H1 (cell line): ENCODE measurements at places on chromosomes 6 and 20.

- DNase-seq: no peak
These were observed 10.8 kb upstream of the TBCC start for GRCh38 chr6:42756722-42757121.

DNA sequence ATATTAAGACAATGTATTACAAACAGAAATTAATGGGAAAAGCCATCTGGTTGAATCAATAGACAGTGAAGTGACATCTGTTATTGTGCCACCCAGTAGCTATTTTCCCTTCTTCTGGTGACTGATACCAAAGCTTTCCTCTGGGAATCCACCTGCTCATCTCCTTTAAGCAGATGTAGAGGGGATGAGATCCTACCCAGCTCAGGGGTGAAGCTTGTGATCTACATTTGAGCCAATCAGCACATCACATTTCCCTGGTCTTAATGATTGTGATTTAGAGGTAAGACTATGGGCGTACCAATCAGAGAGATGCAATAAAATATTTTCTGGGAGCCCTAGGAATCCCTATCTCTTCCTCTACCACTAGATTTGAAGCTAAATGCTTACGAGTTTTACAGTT is 782.9 kb downstream of the PTPRT start:
- DNase-seq: no peak

GRCh38 chr6:106451439-106451838 is 90.9 kb downstream of the CRYBG1 start:
- no peak for DNase-seq

DNA sequence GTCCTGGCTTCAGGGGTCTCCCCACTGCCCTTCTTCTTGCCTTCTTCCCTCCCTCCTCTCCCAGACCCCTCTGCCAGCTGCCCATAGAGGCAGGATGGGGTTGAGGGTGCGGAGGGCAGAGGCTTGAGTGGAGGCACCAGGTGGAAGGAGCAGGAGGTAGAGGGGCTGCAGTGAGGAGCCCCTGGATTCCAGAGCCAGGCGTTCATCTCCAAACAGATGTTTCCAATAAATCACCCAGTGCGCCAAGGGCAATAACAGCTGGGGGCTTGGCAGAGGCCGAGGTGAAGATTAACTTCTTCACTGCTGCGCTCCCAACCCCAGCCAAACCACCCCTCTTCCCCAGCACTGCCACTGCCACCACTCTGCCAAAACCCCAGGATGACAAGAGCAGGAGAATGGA is 10.7 kb downstream of the MDFI start:
- DNase-seq: no peak

- no peak for DNase-seq
These were observed 146.0 kb upstream of the PHACTR1 start for GRCh38 chr6:12570461-12571030.

GRCh38 chr6:74041420-74041819 is 345.4 kb downstream of the CD109 start:
- peak; percentile 5 for DNase-seq

GRCh38 chr6:1832358-1832757 is 222.6 kb downstream of the FOXC1 start:
- DNase-seq: no peak

DNA sequence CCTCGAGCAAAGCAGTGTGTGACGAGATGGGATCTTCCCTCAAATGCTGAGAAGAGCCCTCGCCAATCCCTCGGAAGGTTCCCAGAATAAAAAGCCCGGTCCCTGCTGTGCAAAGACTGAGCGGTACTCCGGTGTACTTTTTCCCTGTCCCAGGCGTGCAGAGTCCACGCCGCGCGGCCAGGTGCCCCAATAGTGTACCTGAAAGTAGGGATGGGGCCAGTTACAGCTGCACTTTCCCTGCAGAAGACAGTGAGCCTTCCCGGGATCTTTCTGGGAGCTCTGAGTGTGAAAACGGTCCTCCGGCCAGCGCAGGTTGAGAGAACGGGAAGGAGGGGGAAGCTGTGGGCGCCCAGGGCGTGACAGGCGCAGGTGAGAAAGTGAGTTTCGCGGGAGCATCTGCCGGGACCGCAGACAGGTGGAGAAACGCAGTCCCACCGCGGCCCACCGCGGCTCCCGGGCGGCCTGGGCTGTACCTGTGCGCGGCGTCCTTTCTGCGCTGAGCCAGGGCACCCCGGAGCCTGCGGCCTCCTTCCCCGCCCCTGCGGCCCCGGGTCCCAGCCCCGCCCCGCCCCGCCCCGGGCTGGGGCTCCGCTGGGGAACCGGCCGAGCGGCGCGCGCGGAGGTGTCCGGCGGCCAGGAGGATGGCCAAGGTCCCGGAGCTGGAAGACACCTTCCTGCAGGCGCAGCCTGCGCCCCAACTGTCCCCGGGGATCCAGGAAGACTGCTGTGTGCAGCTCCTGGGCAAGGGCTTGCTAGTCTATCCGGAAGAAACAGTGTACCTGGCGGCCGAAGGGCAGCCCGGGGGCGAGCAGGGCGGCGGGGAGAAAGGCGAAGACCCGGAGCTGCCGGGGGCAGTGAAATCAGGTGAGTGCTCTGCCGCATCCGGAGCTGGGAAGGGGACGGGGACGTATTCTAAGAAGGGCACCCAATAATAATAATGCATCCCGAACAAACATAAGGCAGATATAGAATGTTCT is at the start of gene RFX6:
Gene RFX6, plus strand, starts transcription at position 608 of the 977 bp plus-strand sequence. Its CDS starts 34 bp downstream, at position 642.
- no peak for DNase-seq

- no peak for DNase-seq
These were observed 626.1 kb downstream of the DHX35 start for GRCh38 chr20:39588148-39588757.

GRCh38 chr20:35726842-35727711 is 15.0 kb downstream of the RBM39 start:
- DNase-seq: no peak

DNA sequence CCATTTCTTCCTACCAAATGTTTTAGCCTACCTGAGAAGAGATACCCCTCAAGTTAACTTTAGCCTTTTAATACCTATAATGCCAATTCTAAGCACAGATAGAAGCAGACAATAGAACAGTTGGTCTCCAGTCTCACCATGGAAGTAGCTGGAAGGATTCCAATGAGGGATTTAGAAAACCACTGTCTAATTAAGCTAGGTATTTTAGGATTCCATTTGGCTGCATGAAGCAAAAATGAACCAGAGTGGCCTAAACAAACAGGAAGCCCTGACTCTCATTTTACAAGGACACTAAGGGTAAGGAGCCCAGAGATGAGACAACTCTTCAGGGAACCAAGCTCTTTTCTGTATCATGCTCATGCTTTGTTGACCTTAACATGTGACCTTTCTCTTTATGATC is 199.2 kb downstream of the ALDH8A1 start:
- DNase-seq: no peak

DNA sequence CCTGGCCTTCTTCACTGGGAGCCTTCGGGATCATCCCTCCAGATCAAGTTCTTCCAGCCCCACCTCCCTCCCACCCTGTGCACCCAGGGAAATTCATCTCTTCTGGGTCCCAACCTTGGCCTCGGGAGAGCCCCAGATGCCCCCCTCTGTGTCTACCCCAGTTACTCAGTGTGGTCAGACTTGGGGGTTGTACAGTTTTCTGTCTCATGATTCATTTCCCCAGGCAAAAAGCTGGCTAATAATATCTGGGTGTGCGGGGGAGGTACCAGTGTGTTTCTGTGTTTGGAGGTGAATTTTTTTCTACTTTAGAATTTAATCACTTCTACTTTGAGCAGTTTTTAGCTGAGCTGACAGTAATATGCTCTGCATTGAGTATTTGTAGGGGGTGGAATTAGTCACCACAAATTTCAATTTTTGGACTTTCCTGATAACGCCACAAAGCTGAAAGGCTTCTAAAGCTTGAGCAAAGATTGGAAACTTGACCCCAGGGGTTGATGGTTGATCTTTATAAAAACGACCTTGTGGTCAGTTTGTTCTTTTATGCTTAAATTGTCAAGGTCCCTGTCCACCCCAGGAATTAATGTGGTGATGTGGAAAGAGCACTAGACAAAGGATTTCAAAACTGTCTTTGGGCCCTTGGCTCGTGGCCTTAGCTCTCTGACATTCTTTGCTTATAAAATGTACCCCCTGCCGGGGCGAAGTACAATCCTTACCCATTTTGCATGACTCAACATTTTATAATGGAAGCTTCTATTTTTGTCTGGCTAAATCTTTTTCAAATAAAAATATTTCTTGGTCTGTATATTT is 284.7 kb upstream of the TAB2 start:
- DNase-seq: no peak

DNA sequence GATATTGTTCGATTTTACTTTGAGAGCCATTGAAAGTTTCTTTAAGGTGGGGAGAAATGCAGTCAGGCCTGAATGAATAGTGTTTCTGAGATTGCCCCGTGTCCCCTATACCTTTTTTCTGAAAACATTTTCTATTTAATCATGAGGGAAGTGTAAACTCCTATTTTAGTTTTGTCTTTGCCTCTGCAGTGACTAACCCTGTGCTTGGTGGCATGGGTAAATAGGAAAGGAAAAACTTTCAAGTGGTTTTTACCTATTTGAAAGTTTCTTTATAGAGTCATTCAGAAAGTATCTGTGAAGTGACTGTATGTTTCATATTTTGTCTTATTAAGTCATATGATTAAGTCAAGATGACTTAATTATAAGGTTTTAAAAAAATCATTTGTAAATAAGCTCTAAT is 14.5 kb downstream of the SNRNP48 start:
- DNase-seq: no peak

GRCh38 chr6:132814716-132815570 is 574 bp downstream of the RPS12 start:
- no peak for DNase-seq

GRCh38 chr6:168086616-168087015 is 7.6 kb upstream of the FRMD1 start:
- no peak for DNase-seq
